ENCODE measurements at places on chromosomes 4 and X.

GRCh38 chrX:1126738-1127137 lies 85.7 kb downstream of the CRLF2 start:
- DNase-seq: no peak

GRCh38 chr4:24655971-24656370 lies 71.6 kb upstream of the DHX15 start:
- no peak for DNase-seq

DNA sequence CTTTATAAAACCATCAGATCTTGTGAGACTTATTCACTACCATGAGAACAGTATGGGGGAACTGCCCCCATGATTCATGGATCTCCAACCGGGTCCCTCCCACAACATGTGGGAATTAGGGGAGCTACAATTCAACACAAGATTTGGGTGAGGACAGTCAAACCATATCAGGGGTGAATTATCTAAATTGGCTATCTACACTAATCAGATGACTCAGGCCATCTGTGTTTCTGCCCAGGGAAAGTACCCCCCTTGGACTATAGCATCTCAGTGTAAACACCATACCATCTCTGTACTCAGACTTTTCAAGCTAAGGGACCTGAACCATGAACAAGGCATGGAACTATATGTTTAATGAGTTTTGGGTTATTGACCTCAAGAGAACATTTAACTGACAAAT lies 76.8 kb downstream of the LNX1 start:
- DNase-seq: no peak

- no peak for DNase-seq
These were observed 81.2 kb downstream of the CBR4 start for GRCh38 chr4:168928875-168929274.

DNA sequence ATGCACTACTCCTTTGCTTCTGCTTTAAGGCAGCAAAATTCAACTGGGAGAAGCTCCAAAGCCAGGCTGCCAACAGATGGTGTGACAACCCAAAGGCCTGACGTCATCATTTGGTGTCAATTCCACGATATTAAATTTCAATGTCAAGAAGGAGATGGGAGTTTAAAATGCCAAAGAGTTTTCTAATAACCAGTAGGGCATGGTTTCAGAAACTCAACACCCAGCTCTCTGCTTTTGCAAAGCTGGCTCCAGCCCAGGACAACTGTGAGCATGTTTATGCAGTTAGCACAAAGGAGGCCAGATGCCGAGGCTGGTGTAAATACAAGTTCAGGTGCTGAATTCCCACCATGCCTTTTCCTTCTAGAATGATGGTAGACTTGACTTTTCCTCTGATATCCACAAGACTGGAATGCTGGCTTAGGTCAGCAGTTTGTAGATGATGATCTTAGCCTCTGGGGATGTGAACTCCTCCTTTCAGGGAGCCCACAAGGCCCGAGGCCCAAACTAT lies 67.3 kb downstream of the AFAP1 start:
- no peak for DNase-seq

DNA sequence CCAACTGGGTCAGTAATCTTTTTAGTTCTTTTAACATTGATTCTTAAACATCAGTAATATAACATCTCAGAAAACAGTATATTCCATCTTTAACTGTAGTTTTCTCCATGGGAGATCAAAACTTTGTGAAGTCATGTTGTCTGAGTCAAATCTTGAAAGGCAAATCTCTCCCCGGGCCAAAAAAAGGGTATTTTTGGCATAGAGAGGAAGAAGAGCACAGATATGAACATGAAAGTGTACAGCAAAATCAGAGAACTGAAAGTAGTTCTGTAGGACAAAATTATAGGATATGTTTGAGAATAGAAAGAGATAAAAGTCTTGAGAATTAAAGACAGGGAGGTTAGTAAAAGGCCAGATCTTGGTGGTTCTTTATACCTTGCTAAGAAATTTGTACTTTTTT lies 176.4 kb upstream of the GYPA start:
- no peak for DNase-seq

DNA sequence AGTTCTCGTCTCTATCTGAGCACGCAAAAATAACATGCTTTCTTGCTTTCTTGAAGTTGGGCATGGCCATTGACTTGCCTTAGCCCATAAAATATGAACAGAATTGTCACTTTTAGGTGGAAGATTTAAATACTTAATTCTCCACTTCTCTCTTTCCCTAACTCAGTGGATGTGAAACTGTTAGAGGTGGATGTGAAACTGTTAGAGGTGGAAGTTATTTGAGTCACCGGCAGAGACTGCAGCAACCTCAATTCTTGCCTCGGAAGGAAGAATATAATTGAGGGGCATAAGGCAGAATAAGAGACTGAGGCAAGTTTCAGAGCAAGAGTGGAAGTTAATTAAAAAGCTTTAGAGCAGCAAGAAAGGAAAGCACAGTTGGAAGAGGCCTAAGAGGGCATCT lies 2.8 kb upstream of the PARM1 start:
- no peak for DNase-seq

DNA sequence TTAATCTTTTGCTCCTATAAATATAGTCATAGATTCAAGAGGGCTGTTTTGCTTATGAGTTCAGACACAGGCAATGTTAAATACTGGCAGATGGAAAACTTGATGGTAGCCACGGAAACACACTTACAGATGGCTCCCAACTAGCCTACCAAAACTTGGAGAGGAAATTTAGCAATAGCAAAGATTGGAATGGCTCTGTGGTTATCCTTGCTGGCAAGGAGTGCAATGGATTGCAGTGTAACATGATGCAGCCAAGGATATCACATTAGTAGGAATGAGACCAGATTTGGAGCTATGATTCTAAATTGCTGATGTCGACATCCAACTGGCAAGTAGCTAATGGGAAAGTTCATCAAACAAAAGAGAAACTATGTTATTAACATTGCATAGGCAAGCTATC lies 791.0 kb upstream of the DIAPH2 start:
- DNase-seq: no peak

GRCh38 chr4:162804351-162804924 lies 362.3 kb downstream of the NAF1 start:
- no peak for DNase-seq

- DNase-seq: no peak
These were observed 32.5 kb downstream of the SLC10A6 start for GRCh38 chr4:86816501-86817273.

DNA sequence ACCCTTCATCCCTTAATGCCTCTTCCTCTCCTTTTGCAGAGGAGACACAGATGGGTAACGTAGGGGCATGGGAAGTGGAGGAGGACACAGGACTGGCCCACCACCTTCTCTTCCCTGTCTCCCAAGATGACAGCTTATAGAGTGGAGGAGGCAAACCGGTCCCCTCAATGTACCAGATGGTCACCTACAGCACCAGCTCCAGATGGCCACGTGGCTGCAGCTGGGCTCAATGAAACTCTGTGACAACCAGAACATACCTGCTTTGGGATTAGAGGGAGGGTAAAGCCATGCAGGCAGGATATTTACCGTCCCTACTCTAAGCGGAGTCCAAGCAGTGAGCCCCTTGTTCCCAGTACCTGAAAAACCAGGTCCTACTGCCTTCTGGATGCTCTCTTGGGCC lies 7.5 kb upstream of the KLHL15 start:
- no peak for DNase-seq

DNA sequence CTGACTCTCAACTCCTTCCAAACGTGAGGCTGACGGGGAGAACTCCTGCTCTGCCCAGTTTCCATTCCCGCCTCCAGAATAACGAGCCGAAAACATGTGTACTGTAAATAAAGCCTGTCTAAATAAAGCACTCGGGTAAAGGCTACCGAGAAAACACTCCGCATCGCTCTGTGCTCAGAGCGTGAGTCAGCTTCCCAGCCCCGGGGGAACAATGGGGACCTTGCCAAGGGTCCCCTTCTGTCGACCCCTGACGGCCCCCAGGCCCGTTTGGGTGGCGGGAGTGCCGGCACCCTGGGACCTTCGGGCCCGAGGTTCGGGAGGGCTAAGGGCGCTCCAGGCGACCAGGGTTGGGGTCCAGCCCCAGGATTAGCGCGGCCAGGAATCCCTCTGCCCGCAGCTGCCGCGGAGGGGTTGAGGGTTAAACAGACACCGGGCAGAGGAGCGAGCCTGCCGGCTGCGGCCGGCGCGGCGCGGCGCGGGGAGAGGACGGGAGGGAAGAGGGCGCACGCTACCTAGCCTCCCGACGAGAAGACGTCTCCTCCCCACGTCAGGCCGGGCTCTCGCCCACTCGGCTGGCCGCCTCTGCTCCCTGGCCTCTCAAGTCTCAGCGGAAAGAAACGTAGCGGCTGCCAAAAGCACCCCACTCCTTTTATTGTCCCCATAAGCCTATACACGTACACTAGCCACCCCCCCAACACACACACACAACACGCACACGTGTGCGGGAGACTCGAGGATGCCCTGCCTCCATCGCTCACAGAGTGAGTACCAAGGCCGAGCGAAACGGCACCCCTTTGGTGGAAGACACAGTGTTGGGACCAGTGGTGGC lies 85.5 kb downstream of the BCOR start:
- DNase-seq: no peak

DNA sequence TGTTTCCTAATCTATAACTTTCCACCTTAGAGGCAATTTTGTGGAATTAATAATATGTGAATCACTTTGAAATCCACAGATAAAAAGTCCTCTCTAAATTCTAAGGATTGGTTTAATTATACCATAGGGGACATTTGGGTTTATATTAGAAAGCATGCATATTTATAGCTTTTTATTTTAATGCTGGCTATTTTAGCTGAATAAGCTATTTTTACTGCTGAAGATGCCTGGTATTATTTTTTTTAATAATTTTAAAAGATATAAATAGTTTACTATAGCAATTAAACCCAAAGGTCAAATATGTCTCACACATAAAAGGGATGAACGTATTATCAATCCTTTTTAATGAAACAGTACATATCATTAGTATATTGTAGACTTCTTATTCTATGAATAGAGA lies 415.4 kb downstream of the MAGEB5 start:
- DNase-seq: no peak

GRCh38 chr4:165369522-165369921 lies 9.3 kb upstream of the CPE start:
- no peak for DNase-seq

DNA sequence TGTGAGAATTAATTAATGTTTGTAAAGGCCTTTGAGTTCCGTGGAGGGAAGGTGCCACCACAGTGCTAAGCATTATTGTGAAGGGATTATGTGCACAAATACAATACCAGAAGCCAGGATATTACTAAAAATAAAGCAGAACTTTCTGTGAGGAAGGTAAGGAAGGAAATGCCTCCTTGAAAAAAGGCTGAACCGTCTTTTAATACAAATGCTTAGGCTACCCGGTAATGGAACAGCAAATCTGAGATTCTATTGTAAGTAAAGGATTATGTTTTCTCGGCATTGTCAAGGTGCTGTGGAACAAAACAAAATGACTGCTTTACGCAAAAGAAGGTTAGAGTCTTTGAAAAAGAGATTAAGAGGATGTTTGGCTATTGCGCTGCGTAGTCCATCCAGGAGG lies 57.9 kb upstream of the SPRY1 start:
- no peak for DNase-seq

DNA sequence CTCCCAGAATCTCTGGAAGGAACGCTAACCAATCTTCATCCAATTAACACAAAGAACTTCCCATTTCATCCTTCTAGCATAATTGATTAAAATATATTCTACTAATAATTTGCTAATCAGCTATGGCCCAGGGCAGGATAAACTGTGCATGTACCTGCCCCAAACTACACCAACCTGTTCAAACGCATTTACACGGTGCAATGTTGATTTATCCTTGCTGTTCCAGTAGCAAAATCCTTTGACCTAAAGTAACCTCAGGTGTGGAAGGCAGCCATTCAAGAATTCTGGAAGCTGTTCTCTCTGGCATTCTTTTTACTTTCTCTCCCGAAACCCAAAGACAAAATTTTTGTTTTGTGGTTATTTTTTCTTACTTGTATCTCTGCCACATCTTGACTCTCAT lies 309.4 kb downstream of the ZNF674 start:
- DNase-seq: no peak

DNA sequence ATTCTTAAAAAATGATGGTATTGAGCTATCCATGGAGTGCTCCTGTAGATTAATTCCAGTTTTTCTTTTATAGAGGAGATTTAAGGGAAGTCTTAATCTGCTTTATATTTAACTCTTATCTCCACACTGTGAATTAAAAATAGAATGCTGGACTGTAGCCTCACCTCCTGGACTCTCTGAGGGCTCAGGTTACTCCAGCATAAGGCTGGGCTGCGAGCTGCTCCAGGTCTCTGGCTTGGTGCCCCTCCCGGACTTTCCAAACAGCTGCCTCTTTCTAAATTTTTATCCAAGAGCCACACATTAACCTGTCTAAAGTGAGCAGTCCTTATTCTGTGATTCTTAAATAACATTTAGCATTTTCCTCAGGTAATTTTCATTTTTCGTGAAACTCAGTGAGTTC lies 218.7 kb upstream of the JADE1 start:
- no peak for DNase-seq

- no peak for DNase-seq
These were observed 1320.1 kb downstream of the RPA4 start for GRCh38 chrX:98203800-98204199.

DNA sequence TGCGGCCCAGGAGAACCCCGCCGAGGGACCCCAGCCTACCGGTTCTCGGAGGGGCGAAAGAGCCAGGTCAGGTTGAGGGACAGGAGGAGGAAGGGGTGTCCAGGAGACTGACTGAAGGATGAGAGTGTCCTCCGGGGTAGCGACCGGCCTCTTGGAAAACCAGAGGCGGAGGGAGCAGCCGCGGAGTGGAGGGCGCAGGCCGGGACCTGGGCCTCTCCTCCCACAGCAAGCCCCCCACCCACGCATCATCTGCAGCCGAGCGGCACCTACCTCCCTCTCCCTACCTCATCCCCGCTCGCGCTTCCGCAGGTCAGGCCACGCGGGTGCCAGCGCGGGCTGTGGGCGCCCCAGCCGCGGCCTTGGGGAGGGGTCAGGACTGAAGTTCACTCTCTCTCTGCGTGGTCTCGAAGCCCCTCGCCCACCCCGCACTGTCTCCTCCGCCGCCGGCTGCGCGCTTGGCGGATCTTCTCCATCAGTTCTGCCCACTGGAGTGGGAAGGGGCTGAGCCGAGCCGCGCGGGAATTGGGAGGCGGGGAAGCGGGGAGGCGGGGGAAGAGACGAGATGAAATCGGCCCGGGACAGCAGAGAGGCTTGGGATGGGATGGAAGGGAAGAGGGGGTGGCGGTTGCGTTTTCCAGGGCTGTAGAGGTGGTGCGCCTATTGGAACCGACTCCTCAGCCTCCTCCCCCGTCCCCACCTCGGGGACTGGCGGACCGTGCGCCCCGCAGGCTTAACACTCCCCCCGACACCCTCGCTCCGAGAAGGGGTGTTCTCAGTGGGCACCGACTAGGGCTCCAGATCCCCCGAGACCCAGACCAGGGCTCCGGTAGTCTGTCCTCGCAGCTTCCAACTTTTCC lies 1.8 kb downstream of the NLGN4X start:
- DNase-seq: no peak

DNA sequence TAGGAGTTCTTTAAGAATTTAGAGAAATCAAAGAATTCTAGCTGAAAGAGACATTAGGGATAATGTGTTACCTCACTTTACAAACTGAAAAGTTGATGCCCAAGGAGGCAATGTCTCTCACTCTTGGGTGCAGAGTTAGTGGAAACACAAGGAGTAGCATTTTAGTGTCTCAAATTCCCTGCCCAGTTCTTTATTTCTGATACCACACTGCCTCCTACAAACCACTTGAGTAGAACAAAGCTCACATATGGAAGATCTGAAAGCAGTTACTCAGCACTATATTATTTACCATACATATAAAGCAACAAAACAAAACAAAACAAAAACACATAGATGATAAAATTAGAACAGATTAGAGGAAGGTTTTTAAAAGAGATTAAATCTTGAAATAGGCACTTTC lies 124.2 kb downstream of the REELD1 start:
- DNase-seq: no peak

GRCh38 chr4:98773638-98774037 lies 115.2 kb upstream of the TSPAN5 start:
- DNase-seq: no peak

- DNase-seq: no peak
These were observed 24.9 kb upstream of the OCIAD2 start for GRCh38 chr4:48931459-48931858.

Measured in activated CD8-positive, alpha-beta memory T cell treated with anti-CD3 and anti-CD28 coated beads for 1 hour (primary cell).